ENCODE measurements at places on chromosomes 5 and 9.

- no peak for DNase-seq
These were observed 132.0 kb upstream of the SV2C start for GRCh38 chr5:75951158-75951557.

DNA sequence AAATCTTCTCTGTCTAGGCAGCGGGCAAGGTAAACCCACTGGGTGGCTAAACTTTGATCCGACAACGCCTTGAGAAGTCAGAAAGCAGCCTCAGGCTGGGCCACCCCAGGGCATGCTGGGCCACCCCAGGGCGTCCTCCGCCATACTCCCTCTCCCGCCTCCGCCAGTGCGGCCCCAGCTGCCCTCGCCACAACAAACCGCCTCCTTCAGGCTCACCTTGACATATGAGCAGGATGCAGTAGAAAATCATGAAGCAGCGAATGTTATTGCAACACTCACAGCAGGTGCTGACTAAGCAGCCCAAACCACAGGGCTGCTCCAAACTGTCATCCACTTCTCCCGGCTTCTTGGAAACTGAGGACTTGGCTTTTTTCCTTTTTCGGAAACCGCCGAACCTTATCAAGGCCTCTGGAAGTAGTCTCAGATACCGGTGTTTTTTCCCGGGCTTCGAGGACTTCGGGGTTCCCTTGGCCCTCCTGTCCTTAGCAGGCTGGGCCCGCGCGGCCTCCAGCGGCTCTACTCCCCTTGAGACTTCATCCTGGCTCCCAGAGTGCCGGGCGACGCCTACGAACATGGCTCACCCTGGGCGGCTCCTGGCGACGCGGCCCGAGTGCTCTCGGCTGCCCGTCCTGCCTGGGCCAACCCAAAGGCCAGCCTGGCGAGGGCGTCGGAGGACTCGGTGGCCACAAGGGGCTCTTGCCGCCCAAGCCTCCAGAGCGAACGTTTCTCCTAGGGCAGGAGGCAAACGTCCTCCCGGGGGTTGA lies at the start of gene SLCO6A1:
SLCO6A1 (minus strand) TSS at position 731 of the 764 bp plus-strand sequence; CDS start at position 574, 157 bp downstream.
- DNase-seq: no peak

DNA sequence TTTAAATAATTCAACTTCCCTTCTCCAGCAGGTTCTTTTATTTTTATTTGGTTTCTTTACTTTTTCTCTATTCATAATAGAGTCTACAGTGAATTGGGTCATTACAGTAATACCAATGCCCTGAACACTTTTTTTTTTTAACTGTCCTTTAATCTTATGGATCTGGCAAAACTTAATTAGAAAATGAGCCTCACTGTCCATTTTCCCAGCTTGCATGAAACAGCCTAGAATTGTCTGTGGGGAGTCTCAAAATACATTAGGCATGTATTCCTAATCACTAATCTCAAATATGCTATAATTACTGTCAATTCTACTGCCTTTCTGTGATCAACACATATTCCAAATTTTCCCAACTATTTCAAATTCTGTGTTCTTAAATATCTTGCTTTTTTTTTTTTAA lies 406.8 kb downstream of the ANXA1 start:
- no peak for DNase-seq

GRCh38 chr5:39373791-39374190 lies 9.5 kb upstream of the C9 start:
- no peak for DNase-seq

DNA sequence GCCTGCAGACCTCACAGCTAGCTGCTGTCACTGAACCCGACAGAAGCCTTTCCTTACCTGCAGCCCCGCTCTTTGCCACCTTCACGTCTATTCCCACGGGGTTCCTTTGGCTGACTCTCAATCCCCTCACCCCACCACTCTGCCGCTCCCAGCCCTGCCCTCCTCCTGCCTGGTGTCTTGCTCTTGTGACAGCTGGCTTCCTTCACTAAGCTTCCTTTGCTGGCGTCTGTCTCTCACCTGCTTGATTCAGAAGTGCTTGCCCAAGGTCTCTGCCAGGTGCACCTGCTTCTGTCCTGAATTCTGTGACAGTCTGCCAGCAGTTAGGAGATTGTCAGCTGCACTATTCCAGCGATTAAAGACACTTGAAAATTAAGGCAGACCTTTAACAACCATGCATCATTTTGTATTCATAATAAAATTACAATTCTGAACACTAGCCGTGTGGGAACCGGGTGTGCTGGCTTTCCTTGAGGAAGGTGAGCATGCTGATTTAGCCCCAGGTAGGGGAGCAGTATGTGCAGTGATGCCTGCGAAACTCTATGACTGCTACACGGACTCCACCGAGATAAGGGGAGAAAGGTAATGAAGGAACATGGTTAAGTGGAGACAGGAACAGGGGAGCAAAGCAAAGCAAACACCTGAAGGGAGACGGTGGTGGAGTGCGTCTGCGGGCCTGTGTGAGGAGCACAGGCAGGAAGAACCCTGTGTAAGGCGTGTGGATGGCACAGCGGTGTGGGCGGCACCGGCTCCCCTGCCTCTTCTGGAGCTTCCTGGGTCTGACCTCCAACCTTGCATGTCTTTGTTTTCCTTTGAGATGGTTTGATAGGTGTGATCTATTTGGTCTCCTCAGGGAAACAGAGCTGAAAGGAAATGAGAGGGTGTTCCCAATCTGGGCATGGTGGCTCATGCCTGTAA lies 80.1 kb upstream of the CACNA1B start:
- peak; percentile 72 for DNase-seq

DNA sequence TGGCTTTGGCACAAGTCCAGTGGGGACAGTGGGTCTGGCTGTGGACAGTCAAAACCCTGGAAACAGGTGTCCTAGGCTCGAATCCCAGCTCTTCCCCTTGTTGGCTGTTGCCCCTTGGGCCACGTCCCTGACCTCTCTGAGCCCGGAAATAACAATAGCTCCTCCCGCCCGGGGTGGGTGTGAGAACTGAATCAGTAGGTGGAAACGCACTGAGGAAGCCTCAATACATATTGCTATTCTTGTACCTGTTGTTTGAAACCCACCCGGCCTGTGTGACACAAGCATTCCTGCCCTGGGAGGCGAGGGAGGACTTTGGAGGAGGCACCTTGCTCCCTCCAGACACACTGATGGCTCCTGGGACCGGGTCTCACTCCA lies 134.1 kb downstream of the OLFM1 start:
- DNase-seq: no peak

- no peak for DNase-seq
These were observed 50.1 kb upstream of the TTC39B start for GRCh38 chr9:15357050-15357653.

DNA sequence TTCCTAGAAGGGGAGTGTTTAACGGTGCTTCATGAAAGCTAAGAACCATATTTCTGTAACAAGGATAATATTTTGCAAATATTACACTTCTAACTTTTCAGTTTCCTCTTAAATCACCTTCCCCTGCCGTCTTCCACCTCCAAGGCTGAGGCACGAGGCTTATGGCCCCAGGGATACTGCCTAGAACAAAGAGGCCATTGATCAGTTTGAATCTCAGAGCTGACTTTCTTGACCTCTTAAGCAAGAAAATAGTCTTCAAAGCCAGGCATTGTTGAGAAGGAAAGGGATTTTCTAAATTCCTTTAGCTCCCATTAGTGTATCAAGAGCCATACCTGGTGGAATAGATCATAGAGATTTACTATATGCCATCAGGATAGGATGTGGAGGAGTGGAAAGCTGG lies 566.2 kb downstream of the BNC2 start:
- no peak for DNase-seq

DNA sequence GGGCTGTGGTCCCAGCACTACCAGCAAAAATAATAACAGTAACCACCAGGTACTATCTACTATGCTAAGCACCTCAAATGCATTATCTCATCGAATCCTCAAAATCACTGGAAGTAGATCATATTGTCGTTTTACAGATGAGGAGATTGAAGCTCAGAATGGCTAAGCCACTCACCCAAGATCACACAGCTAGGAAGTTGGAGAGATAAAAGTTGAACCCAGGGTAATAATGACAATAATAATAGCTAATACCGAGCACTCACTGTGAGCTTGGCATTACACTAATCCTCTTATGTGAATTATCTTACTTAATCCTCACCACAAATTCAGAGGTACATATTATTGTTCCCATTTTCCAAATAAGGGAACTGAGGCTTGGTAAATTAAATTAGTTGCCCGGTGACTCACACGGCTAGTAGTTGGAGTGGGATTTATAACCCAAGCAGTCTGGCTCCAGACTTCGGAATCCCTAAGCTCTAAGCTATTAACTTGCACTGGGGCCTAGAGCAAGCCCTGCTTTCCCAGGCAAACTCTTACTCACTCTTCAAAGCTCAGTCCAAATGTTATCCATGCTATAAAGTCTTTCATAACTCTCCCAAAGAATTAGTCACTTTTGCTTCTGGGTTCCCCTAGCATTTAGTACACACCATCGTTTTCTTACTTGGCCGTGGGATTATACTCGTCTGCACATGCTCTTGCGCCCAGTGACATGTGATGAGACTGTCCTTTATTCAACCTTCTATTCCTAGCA lies 3.8 kb downstream of the ARSI start:
- no peak for DNase-seq

DNA sequence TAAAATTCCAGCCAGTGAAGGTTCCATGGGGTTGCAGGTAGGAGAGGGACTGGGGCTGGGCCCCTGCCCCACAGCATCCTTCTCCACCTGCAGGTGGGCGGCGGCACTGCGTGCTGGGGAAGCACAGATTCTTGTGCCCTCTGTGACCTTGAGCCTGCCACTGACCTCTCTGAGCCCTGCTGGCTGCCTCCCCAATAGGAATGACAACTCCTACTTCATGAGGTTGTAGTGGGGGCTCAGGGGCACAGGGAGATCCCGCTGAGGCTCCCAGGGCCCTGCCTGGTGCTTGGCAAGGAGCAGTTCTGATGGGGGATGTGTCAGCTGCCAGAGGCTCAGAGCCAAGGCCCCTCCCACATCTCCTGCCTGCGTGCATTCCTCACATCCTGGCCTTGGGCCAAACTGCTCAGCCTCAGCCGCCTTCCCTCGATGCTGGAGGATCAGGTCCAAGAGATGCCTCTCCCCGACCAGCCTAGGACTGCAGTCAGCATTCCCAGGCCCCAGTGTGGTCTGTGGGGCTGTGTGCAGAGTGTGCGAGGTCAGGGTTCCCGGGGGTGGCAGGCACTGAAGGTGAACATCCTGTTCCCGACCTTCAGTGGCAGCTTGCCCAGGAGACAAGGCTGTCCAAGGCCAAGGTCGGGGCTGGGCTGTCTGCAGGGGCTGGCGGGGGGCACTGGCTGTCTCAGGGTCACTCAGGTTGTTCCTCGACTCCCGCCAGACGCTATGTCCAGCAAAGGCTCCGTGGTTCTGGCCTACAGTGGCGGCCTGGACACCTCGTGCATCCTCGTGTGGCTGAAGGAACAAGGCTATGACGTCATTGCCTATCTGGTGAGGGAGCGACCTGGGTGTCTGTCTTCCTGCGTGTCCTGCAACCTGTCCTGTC lies 7.0 kb downstream of the ASS1 start:
- peak; percentile 99 for DNase-seq

DNA sequence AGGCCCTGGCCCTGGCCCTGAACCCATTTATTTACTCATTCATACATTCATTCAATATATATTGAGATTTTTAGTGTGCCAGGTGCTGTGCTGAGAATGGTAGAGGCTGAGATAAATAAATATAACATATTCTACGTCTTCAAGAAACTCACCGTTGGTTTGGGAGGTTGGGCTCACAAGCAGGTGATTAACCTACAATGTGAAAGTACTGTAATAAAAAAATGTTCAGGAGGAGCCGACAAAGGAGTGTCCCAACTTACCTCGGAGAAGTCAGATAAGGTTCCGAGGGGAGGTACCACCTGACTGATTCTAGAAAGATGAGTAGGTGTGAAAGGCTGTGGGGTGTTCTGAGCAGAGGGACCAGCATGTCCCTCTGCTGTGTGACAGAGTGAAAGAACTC lies 479.6 kb upstream of the KLF4 start:
- no peak for DNase-seq

DNA sequence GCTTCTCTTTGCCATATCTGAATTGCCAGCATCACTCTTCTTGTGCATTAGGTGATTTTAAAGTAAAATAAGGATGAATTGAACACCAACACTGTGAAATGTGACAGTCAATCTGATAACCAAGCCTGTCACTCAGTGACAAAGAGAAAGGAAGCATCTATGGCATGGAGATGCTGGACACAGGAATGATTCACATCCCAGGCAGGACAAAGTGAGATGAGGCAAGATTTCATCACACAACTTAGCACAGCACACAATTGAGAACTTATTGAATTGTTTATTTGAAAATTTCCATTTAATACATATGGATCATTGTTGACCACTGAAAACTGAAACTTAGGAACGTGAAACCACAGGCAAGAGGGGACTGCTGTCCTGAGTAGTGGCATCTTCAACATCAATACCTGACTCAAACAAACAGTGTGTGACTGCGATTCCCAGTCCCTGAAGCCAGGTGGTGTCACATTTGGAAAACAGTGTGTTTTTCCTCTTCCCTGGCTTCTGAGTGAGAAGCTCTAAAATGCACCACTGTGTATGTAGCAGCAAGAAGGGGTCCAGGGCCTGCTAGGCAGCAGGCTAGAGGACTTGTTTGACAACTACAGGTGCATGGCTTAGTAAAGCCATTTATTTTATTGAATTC lies 10.7 kb downstream of the GAPT start:
- DNase-seq: no peak

DNA sequence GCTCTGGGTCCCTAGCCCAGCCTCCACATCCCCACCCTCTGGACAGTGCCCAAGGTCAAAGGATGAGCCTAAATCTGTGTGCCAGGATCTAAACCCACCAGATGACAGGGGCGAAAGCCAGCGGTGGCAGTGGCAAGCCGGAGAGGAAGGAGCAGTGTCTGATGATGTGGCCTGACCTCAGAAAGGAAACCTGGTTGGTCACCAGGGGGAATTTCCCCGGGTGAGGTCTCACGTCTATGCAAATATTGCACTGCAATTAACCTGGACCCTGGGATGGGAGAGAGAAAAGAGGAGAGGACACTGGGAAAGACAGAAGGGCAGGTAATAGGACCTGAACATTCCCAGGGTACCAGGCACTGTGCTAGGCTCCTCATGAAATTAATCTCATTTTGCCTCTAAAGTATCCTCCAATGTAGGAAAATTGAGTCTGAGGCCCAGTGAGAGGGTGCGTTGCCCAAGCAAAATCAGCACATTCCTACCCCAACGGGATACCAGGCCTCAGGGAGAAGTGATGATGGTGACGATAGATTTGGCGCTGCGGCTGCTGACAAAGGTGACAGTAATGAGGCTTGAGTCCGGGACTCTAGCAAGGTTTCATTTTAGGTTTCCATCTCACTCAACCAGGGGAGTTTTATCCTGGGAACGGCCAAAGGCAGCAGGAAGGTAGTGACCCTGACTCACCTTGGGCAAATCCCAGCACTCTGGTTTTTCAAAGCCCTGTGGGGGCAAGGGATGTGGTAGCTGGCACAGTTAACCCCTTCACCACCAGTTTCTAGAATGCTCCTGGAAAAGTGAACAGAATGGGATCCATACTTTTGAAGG lies 13.4 kb upstream of the TNIP1 start:
- DNase-seq: no peak

- DNase-seq: no peak
These were observed 11.2 kb upstream of the ENC1 start for GRCh38 chr5:74651710-74652109.

- DNase-seq: no peak
These were observed 59.9 kb downstream of the SLC1A3 start for GRCh38 chr5:36666274-36666673.
